ENCODE measurements at places on chromosomes 2 and 18.

GRCh38 chr2:240463866-240464481 lies 28.5 kb downstream of the GPC1 start:
- DNase-seq = no peak

DNA sequence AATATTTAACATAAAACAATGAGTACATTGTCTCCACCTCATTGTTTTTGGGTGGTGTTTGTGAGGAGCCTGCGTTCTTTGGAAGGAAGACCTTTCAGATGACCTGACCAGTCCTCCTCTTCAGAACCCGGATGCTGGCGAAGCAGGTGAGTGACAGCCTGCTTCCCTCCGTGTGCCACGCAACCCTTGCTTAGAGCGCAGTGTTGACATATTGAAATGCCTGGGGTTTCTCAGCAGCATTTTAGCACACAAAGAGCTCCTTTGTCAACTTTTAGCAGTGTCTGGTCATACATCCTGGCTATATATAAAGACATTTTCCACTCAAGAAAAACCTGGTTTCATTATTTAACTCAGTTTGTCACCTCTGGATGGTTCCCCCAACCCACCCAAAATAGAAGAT lies 335.7 kb upstream of the POU3F3 start:
- no peak for DNase-seq

GRCh38 chr2:98065808-98066207 lies 21.2 kb upstream of the VWA3B start:
- no peak for DNase-seq

DNA sequence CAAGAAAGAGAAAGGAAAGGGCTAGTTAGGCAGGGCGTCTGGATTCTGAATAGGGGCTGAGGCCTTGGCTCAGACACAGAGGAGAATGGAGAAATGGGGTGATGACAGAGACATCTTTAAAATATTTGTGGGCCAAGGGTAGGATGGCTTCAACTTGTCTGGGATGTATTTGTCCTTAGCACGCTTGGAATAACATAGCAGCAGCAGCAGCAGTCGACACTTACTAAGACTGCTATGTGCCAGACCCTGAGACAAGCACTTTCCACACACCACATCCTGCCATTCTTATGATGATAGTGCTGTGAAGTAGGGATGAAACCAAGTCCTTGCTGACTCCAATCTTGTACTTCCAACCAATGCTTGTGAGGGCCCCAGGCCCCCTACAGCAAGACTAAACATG lies 2.6 kb downstream of the IL1RL1 start:
- DNase-seq = no peak

GRCh38 chr18:28735731-28736130 lies 558.8 kb upstream of the CDH2 start:
- no peak for DNase-seq

GRCh38 chr2:219172231-219173154 lies 2.7 kb upstream of the SLC23A3 start:
- DNase-seq = no peak

DNA sequence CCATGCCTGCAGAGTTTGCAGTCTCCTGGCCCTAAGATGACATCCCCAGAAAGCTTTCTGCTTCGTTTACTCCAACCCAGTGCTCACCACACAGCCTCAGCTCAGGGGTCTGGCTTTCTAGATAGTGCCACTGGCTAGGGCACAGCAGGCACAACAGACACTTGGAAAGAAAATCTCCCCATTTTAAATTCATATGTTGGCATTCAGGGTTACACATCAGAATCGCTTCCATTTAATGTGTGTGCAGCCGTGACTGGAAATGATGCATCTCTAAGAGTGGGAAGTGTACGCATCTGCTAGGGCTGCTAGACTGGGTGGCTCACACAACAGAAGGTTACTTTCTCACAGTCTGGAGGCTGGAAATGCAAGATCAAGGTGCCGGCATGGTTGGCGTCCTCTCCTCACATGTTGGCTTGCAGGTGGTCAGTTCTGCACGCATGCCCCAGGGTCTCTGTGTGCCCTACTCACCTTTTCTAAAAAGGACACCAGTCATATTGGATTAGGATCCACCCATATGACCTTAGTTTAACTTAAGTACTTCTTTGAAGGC lies 329.4 kb upstream of the RAB12 start:
- DNase-seq = no peak

- DNase-seq = no peak
These were observed 117.3 kb downstream of the WDSUB1 start for GRCh38 chr2:159169187-159169586.

- DNase-seq = no peak
These were observed 33.4 kb upstream of the DYSF start for GRCh38 chr2:71419976-71420375.

GRCh38 chr2:39058101-39058500 lies 62.8 kb downstream of the SOS1 start:
- DNase-seq = no peak

DNA sequence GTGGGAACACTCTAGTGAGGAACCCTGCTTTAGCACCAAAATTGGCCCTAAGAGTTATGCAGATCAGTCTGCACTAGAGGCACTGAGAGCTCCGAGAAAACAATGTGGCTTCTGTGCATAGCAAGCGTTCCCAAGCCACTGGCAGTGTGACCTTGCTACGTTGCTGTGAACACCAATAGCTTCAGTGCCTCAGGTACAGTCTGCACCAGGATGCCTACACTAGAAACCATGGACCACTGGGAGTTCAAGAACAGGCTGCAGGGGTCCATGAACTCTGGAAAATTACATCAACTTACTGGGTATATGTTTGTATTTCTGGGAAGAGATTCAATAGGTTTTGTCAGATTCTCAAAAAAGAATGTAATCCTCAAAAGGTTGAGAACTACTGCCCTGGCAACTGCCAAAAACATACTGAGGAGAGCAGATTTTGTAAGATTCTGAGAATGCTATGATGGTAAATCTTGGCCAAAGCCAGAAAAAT lies 18.3 kb upstream of the SP3 start:
- DNase-seq = no peak

DNA sequence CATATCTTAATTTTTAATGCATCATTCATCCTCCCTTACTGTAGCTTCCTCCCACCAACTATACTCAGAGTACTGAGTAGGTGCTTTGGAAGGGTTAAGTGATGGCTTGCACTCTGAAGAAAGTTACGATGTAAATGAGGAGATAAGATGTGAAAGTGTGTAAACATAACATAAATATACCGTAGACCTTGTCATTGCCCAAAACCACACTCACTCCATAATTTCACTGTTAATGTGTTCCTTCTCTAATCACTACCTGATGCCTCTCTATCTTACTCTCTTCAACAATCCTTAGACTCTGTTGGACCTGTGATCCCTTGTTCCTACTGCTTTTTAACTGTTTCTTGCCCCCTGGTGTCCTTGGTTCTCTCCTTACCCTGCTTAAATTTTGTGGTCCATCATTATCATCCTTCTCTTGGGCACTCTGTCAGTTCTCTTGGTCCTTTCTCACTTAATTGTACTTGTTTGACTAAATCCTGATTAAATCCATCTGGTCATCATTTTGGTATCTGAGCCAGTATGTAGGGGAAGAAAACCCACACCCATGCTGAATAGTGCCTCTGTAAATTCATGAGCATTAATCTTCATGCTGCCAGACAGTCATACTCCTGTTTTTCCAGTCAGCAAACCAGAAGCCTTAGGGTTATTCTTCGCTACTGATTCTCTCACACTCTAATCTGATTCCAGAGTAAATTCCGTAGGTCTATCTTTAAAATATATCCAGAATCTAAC lies 45.0 kb downstream of the PMS1 start:
- DNase-seq = no peak

DNA sequence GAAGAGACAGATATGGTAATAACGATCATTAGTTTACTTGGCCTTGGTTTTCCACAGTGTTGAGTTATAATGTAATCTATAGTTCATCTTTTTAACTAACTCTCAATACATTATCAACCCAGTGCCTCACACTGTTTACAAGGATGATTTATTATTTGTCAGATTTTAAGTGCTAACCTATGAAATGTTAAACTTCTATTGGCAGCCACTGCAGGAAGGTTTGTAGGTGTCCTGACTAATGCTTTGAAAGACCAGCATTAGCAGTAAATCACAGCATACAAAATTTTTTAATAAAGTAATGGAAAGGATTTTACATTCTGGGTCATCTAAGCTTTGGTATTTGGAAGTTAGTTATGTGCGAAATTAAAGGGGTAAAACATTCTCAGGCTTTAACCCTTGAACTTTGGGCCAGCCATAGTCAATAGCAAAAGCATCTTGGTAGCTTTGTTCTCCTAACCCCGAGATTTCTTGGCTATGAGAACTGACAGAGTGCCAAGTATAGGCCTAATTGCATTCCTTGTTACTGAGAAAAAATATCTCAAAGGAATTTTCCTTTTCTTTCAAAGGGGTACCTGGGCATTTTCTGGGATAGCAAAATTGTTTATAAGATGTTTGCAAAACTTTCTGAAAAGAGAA lies 30.6 kb downstream of the SPATS2L start:
- DNase-seq = no peak

GRCh38 chr18:52395146-52395852 lies 55.3 kb downstream of the DCC start:
- DNase-seq = no peak

GRCh38 chr2:226790011-226790410 lies 9.6 kb downstream of the IRS1 start:
- DNase-seq = no peak

GRCh38 chr2:16283071-16283850 lies 342.9 kb downstream of the MYCN start:
- DNase-seq = no peak

DNA sequence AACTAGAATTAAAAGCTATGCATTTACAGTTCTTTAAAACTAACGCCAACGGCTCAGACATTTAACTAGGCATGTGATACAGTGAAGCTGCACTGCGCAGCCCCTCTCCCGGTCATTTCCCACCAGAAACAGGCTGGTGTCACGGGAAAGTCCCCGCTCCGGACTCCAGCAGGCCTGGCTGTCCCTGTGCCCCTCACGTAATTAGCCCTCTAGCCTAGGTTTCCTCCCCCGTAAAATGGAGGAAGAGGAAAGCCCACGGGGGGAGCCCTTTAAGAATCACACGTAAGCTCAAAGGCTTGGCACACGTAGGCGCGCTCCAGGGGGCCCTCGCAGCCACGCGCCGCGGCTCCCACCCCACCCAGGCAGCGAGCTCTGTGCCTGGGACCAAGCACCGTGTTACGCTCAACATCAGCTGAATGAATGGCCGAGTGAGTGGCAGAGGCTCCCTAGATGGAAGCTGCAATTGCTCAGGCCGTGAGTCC lies 48.0 kb downstream of the KCNIP3 start:
- no peak for DNase-seq

DNA sequence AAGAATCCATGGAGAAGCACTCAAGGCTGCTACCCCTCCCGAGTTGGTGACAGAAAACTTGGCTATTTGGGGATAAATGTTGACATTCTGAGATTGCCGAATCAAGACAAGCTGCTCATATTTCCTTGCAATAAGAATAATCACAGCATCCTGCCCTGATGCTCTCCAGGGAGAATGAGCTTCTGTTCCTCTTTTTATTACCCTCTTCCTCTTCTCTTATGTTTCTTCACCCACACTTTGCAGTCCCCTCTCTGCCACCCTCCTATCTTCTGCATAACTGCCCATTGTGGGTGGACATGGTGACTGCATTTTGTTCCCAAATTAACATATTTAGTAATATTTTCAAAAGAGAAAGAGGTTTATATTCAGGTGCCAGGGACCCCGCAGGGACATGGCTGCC lies 11.9 kb upstream of the MSGN1 start:
- no peak for DNase-seq

- DNase-seq = no peak
These were observed 458.3 kb upstream of the FANCL start for GRCh38 chr2:58699411-58699810.

GRCh38 chr2:113886479-113887008 lies 3.3 kb upstream of the ACTR3 start:
- DNase-seq = no peak

- peak; percentile 31 for DNase-seq
These were observed 74.7 kb downstream of the TNFRSF11A start for GRCh38 chr18:62399781-62400308.

- DNase-seq = no peak
These were observed 265.9 kb downstream of the NUP35 start for GRCh38 chr2:183390109-183390508.

- DNase-seq = no peak
These were observed 233.7 kb upstream of the CXCR4 start for GRCh38 chr2:136351684-136352083.

Data from NCI-H1092 (cell line).